ENCODE measurements at places on chromosomes 5 and 9.

DNA sequence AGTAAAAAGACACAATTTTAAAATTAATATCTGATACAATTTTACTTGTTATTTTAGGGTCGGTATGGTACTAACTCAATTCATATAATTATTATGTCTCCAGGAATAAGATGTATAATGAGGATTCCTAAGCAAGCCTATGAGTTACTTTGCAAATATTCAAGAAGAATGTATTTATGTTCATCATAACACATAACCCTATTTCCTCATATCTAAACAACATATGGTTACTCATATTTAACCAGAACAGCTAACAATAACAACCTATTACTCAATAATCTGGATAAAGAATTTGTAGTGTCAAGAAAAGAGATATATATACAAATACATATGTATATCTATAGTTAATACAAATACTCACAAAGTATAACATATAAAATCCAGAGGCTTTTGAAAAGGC, 285.9 kb downstream of the ARL15 start:
- DNase-seq, result no peak

DNA sequence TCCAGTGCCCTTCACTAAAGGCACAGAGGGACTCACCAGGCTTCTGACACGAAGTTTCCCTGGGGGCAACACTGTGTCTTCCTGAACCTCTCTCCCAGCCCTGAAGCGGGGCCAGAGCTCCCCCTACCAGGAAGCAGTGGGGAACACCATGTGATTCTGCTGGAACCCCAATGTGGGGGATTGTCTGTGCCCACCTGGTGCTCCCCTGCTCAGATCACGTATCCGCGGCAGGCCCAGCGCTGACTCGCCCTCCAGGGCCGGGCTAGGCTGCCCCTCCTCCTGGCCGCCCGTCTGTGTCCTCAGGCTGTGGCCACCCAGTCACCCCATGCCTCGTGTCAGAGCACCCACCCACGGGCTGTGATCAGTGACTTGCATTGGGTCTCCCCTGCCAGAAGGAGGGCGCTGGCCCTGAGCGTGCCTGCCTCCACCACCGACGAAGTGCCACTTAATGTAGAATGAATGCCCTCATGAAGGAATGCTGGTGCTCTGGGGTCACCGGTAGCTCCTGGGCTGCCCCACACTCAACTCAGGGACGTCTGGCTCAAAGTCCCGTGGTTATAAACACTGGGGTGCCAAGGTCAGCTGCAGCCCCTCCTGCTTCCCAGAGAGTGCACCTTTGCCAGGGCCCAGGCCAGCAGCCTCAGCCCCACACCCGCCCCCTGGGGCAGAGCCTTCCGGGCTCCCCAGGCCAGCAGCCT, 22.1 kb downstream of the SARDH start:
- DNase-seq, result no peak

DNA sequence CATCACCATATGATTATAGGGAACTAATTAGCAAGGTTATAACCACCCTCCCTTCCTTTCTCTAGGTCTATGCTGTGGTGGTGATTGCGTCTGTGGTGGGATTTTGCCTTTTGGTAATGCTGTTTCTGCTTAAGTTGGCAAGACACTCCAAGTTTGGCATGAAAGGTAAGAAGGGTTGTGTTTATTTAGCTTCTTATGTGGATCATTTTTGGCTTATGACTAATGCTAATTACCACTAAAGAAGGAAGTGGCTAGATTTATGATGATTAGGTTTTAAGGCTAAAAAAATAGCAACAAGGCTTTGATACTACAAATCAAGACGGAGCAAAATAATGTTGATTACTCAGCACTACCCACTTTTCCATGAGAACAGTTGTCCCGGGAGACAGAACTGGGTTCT, 82.4 kb downstream of the NTRK2 start:
- DNase-seq, result no peak

DNA sequence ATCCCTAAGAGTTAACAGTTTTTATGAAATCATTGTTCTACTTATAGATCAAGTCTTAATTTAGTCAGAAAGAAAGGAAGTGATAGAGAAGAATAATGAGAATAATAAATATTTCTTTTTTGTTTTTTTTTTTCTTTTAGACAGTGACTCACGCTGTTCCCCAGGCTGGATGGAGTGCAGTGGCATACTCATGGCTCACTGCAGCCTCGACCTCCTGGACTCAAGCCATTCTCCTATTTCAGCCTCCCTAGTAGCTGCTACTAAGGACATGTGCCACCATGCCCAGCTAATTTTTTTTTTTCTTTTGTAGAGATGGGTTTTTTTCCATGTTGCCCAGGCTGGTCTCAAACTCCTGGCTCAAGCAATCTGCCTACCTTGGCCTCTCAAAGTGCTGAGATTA, 11.0 kb downstream of the IFNA21 start:
- DNase-seq, result no peak

DNA sequence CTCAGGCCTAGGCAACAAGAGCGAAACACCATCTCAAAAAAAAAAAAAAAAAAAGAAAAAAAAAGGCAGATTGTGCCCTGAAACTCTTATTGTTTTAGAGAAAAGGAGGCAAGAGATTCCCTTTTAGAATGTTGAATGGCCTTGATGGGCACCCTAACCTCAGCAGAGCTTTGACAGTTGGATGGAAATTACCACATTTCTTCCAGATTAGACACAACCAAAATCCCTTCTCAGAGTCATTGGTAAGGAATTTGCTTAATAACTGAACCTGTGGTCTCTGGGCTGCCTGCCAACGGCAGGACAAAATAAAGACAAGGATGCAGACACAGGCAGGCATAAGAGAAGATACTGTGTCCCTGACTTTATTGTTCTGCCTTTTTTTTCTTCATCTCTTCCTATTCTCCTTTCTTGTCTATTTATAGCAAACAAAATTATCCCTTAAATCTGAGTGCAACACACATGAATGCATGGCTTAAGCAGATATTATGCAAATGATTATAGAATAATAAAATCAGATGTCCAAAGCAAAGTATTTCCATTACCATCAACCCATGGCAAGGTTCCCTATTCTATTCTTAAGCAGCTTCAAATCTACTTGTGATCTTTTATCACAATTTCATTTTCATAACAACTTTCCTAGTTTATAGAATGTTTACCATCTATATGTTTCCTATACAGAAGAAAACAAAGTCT, 37.3 kb upstream of the TRIO start:
- DNase-seq, result no peak

- no peak for DNase-seq
These were observed 1.6 kb upstream of the CFAP90 start for GRCh38 chr5:7852542-7852941.

DNA sequence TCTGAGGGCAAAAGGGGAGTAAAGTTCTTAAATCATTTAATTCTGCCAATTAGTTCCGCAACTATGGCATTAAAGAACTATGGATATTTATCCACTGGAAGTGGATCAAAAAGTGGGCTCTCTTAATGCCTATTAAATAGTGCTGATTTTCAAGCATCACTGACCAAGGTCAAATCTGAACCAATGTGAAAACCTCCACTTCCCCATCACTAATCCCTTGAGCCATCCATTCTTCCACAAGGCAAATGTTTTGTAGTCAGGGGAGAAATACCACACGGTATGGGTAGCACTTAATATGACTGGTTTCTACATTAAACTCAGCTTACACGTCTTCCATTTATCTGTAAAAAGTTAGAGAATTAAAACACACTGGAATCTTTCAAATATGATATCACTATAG, 57.6 kb downstream of the MLLT3 start:
- no peak for DNase-seq

Data from activated CD8-positive, alpha-beta memory T cell treated with anti-CD3 and anti-CD28 coated beads for 1 hour (primary cell).